ENCODE measurements at places on chromosomes 12 and 14. TPM values are rescaled to one million over a fixed set of nuclear protein-coding genes. Genes with fewer than 3 reads are reported as not detected.
A peak's percentile ranks its signal among the peaks of the same experiment; 100 is the strongest.

DNA sequence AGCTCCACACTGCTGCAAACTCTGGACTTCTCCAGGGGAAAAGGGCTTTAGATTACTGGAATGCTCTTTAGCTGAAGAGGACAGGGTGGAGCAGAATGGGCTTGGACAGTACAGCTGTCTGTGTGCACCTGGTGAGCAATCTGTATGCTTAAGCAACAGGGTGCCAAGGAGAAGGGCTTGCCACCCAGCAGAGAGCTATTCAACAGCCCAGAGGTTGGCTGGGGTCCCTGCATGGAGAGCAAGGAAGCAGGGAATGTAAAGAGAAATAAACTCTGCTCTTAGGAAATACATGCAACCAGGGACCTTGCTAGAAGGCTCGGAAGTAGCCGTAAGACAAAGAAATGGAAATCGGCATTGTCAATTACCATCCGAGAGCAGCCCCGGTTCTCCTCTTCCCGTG is 53.0 kb upstream of the CORO1C start:
- no peak for DNase-seq

GRCh38 chr12:115495300-115495699 is 782.2 kb downstream of the MED13L start:
- no peak for DNase-seq

- no peak for DNase-seq
These were observed 257.6 kb downstream of the C12orf75 start for GRCh38 chr12:105588106-105588505.

DNA sequence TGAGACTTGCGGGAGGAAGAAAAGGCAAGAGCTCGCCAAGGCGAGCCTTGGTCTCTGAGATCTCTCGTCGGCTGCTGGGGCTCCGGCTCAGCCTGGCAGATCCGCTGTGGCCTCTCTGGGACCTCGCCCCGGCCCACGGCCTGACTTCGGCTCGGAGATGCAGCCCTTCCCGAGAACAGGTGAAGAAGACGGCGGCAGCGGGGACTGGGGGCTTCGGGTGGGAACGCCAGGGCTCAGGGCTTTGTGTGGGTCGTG is 6.0 kb upstream of the HOXC9 start:
- no peak for DNase-seq

DNA sequence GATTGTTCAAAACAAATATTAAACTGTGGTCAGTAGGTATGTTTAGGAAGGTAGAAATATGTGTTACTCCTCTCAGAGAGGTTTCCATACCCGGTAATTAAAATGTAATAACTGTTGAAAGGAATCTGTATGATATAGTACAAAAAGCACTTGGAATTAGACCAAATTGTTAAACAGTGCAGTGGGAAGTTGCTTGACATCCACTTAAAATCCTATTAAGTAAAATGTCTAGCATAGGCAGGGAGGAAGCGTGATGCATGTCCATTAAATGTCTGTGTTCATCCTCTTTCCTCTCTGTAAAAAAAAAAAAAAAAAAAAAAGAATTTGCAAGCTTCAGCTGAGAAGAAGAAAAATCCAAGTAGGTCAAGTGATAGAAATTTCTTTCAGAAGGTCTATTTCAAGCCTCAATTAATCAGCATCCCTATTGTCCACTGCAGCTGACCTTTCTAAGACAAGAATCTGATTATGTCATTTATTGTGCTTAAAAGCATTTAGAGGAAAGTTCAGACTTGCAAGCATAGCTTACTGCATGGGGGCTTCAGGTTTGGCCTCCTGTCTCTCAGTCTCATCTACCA is 265.6 kb upstream of the RGS6 start:
- no peak for DNase-seq

GRCh38 chr12:5864301-5864700 is 80.8 kb downstream of the ANO2 start:
- DNase-seq = no peak

GRCh38 chr14:105205673-105206208 is 24.6 kb upstream of the NUDT14 start:
- DNase-seq = no peak

GRCh38 chr12:126950266-126950665 is 1316.7 kb upstream of the TMEM132C start:
- DNase-seq = no peak

GRCh38 chr14:28765831-28766468 is 637 bp upstream of the FOXG1 start:
- DNase-seq = no peak

GRCh38 chr12:94144781-94145180 is 3.6 kb upstream of the PLXNC1 start:
- no peak for DNase-seq

DNA sequence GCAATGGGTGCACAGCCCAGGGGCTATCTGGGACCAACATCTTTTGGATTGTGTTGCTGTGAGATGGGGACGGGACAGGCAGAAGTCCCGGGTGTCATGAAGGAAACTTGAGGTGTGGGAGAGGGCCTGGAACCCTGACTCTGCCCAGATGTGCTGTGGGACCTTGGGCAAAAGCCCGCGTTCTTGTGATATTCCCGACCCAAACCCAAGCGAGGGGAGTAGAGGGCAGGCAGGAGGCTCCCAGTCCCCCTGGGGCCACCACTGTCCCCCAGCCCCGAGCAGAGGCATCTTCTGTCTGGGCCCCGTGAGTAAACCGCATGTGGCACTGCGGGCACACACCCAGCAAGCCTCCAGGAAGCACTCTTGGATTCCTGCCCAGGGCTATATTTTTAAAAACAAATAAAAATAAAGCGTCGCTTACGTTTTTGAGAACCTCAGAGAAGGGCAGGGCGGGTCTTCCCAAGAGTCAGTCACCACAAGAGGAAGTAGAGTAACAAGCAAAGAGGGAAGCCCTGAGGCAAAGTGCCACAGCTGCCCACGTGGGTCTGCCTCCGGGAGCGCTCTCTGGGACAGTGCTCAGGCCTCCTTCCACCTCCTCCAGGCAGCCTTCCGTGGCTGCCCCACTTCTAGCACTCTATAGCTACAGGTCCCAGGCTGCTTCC is 39.5 kb downstream of the BEGAIN start:
- DNase-seq = peak; percentile 81

GRCh38 chr12:113048716-113049127 is 7.8 kb upstream of the DTX1 start:
- no peak for DNase-seq

DNA sequence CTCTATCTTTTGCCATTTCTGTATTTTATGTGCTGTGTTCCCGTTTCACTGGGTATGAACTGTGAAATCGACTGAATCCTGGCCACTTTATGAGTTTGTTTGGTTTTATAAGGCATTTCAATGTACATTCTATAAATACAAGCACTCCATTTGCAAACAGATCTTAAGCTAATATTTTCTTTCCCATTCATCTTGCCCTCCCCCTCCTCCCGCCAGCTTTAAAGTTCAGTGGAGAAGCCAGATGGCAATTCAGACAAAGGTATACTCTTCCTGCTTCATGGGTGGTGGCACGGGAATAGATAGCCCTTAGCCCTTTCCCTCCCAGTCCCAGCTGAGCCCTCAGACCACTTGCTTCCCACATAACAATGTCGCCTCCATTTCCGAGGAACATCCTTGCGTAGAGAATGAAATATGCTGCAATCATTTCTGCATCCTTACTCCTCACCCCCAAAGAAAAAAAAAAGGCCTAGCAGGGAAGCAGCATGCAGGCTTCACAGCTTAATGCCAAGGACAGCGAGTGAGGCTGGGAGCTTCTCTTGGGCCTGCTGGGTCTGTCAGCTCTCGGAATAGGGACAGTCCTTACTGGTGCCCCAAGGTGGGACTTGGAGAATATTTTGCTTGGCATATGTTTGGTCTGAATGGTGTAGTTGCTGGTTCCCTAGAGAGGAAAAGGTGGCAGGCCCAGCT is 52.8 kb upstream of the SRSF5 start:
- no peak for DNase-seq

- DNase-seq = peak; percentile 97
These were observed at the start of gene PHETA1 for GRCh38 chr12:111368788-111369495. Gene PHETA1, minus strand, starts transcription at chr12:111369095. Its CDS starts 5,668 bp downstream, at chr12:111363427.

- no peak for DNase-seq
These were observed 1018.7 kb downstream of the AACS start for GRCh38 chr12:126083926-126084325.

DNA sequence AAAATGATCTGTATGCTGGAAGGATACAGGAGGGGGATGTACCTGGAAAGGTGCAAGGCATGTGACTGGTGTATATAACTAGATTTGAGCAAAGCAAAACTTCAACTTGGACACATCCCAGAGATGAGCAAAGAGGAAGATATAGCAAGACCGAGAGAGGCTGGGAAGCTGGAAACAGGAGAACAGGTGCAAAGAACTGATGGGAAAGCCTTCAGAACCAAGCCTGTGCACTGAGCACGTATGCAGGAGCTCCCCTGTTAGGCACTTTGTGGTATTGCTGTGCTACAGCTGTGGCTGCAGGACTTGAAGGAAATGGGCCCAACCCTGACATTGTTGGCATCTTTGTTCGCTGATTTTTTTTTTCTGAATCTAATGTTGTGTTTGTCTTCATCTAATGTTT is 120.7 kb upstream of the PWP1 start:
- no peak for DNase-seq

GRCh38 chr12:78746001-78746400 is 118.6 kb upstream of the SYT1 start:
- DNase-seq = no peak

GRCh38 chr14:21093769-21094681 is 4.4 kb downstream of the ZNF219 start:
- no peak for DNase-seq

GRCh38 chr12:108653082-108653516 is 19.4 kb upstream of the SELPLG start:
- DNase-seq = no peak

- DNase-seq = no peak
These were observed 124.1 kb downstream of the ARMH4 start for GRCh38 chr14:58027904-58028303.

DNA sequence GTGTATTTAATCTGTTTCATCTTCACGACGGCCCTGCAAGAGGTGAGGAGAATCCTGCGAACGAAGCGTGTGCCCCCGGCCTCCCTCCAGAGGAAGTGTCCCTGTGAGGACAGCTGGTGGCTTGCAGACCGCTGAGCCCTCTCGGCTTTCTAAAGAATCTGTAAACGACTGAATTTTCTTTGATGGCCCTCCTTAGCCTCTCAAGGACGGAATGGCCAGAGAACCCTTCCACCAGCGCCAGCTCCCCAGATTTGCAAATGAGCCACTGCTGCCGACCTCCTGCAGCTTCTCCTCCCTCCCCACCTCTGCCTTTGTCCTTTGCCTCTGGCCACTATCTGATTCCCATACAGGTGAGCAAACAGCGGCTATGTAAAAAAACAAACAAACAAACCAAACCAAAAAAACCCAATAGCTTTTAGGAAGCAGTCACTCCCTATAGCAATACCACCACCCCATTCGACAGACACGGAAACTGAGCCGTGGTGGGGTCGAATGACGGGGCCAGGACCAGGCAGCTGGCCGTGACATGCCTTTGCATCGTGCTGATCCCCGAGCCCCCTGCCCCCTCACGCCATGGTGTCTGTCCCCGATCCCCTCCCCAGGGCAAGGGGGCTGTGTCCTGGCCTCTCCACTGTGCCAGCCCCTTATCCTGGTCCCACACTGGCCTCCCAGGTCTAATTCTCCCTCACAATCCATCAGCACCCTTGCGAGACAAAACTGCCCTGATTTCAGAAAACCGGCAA is 23.6 kb downstream of the RFLNA start:
- no peak for DNase-seq

DNA sequence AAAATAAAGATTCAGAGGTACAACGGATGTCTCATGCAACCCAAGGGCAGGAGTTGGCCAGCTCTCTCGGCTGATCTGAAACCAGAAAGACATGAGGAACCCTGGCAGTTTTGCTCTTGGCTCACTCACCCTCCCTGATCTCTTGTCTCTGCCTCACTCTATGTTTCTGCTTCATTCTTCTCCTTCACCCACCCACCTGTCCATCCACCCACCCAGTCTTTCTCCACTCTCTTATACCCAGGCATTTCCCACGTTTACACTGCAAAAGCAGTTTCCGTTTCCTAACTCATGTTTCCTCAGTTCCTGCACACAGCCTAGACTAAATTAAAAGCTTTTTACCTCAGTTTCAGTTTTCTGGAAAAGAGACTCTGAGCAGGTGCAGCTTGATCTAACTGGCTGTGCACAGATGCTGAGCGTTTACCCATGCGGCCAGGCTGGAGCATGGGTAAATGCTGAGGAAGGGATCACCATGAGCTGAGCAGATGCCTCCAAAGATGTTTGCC is 157.6 kb downstream of the PRKCH start:
- no peak for DNase-seq

The KCNK13 gene
- polyA plus RNA-seq = 1.4 TPM

The ALDH1L2 gene
- 0.60 TPM for polyA plus RNA-seq

The CACNA1C gene
- 0.60 TPM for polyA plus RNA-seq

The ZC2HC1C gene
- 4.6 TPM for polyA plus RNA-seq

The ZNF705A gene
- polyA plus RNA-seq = not detected

The NRIP2 gene
- 1.5 TPM for polyA plus RNA-seq

The VCPKMT gene
- polyA plus RNA-seq = 8.7 TPM

The FAM90A1 gene
- polyA plus RNA-seq = not detected

The SSPN gene
- 3.2 TPM for polyA plus RNA-seq

The RNFT2 gene
- 1.2 TPM for polyA plus RNA-seq

The GALNT4 gene
- 14.6 TPM for polyA plus RNA-seq
